ENCODE measurements at places on chromosomes 11 and 22.

- no peak for DNase-seq
Measured at GRCh38 chr11:66326261-66327111, 9.6 kb upstream of the CD248 start.

GRCh38 chr22:40348025-40348658 is 1.8 kb downstream of the ADSL start:
- DNase-seq: peak; percentile 29

DNA sequence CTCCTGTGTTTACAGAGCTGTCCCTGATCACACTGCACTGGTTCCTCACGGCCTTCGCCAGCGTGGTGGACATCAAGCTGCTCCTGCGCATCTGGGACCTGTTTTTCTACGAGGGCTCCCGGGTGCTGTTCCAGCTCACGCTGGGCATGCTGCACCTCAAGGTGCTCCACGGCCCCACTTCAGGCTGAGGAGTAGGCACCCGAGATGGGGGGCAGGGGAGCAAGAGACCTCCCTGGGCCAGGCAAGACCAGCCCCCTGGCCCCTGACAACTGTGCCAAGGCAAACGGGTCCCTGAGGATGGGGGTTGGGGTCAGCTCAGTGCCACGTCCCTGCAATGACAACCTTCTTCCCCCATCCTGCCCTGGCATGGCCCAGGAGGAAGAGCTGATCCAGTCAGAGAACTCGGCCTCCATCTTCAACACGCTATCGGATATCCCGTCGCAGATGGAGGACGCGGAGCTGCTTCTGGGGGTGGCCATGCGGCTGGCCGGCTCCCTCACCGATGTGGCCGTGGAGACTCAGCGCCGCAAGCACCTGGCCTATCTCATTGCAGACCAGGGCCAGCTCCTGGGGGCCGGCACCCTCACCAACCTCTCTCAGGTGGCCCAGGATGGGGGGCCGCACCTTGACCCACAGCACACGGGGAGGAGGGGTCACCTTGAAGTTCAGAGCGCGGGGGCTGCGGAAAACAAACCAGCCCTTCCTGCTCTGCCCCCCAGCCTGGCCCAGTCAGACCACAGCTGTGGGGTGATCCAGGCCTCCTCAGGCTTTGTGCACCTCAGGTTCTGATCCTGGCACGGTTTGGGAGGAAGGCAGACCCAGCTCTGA is 35.9 kb downstream of the SGSM3 start:
- no peak for DNase-seq

DNA sequence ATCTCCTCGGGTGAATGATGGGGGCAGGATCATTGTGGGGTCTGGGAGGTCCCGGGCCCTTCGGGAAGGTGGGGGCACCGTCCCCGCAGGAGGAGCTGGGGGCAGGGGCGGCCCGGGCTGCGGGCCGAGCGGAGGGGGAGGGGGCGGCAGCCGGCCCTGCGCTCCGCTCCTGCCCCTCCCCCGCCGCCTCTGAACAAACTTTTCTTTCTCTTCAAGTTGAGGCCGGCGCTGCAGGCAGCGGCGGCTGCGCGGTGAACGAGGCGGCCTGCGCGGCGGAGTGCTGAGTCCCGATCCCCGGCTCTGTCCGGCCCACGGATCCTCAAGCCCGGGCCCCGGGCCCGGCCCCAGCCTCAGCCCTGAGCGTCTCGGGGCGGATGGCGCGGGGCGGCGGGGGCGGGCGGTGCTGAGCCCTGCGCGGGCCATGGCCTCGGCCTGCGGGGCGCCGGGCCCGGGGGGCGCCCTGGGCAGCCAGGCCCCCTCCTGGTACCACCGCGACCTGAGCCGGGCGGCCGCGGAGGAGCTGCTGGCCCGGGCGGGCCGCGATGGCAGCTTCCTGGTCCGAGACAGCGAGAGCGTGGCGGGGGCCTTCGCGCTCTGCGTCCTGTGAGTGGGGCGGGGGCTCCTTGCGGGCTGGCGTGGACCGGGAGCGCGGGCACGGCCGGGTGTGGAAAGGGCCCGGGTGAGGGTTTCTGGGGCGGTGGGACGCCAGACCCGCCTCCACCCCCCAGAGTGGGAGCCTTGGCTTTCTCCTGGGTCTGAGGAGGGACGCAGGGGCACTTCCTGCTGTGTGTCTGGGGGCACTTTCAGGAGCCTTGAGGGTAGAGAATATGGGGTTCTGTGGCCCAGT is at the start of gene INPPL1:
TSS of gene INPPL1 (plus strand) at position 204 of the 847 bp plus-strand sequence. CDS start at position 422, 218 bp downstream.
- no peak for DNase-seq

DNA sequence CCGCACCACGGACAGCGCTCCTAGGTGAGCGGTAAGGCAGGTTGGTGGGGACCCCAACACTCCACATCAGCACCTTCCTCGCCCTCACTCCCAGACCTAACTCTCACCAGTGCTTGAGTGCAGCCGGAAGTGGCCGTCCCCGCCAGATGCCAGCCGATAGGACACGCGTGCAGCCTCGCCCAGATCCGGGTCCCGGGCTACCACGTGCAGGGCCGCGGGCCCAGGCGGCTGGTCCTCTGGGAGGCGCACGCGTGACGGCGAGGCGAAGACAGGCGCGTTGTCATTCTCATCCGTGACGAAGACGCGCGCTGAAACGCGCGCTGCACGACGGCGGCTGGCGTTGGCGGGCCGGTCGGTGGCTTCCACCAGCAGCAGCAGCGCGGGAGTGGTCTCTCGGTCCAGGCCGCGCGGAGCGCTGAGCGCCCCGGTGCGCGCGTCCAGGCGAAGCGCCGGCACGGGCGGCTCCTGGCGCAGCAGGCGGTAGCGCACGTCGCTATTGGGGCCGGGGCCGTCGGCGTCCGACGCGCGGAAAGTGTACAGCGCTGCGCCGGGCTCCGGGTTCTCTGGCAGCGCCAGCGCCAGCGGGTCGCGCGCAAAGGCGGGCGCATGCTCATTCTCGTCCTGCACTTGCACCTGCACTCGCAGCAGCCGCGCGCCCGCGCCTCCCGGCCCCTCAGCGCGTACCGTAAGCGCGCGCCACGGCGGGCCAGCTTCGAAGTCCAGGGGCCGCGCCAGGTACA is 10.8 kb upstream of the TPP1 start:
- DNase-seq: no peak

GRCh38 chr11:115420505-115420904 is 83.7 kb downstream of the CADM1 start:
- no peak for DNase-seq

DNA sequence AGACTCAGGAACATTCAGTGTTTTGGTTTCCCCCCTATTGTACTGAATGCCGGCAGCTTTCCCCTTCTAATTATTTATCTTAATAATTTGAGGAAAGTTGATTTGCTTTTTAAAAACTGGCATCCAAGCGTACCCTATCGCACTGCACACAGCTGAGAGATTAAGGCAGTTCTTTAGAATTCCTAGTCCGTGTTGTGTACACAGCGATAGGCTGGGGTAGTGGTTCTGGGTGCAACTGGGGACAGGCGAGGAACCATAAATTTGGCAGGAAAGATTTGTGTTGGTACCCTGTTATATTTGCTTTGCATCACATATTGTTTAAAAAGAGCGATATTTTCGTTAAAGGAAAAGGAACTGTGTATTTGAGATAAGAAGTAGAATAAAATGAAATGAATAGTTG is 39.2 kb downstream of the PTPRJ start:
- DNase-seq: no peak

DNA sequence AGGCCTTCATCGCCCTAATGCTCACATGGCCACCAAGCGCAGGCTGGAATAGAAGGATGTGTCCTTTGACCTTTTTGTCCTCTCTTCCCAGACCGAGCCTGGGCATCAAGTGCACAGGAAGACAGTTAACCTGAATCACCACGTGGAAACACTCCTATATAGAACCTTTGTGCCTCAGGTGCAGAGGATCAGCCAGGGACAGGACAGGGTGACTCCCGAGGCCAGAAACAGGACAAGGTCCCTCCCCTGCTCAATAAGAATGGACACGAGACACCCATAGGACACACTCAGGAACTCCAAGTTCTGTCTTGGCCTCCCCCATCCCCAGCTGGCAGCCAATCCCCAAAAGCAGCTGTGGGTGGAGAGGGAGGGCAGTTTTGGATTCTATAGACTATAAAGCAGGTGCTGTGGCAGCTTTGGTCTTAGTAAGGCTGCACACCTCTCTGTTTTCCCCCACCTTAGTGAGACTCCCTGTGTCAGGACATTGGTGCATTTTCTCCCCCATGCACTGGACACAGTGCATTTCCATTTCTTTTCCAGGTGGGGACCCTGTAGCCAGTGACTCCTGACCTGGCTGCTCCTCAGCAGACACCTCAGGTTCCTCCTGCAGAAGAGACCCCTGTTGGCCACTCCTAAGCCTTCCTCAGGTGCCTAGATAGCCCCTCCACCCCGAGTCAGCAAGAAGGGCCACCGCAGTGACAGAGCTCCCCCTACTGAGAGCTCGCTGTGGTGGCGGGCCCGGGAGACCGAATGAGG is 43.6 kb upstream of the POU2AF1 start:
- peak; percentile 47 for DNase-seq

DNA sequence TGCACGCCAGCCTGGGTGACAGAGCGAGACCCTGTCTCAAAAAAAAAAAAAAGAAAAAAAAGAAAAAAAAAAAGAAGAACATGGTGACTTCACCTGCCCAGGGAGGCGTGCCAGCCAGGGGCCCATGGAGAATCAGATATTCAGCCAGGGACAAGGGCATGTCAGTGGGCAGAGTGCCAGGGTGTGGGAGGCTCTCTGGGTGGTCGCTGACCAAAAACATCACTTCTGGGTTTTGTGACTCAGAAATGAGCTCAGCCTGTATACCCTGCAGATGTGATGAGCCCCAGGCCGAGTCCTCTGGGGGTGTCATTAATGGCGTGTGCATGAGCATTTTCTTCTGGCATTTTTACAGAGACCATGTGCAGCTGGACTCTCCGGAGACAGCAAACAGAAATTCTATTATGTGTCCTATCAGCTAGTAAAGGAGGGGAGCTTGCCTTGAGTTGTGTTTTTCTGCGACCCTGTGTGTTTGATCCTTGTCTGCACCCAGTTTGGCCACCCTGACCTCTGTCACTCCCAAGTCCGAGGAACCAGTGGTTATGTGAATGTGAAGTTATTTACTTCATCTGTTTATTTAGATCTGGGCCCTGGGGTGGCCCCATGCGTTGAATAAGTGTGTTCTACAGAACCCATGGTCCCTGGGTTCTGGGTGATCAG is 53.6 kb downstream of the BCR start:
- no peak for DNase-seq

GRCh38 chr11:126450806-126451205 is 95.3 kb downstream of the ST3GAL4 start:
- no peak for DNase-seq

DNA sequence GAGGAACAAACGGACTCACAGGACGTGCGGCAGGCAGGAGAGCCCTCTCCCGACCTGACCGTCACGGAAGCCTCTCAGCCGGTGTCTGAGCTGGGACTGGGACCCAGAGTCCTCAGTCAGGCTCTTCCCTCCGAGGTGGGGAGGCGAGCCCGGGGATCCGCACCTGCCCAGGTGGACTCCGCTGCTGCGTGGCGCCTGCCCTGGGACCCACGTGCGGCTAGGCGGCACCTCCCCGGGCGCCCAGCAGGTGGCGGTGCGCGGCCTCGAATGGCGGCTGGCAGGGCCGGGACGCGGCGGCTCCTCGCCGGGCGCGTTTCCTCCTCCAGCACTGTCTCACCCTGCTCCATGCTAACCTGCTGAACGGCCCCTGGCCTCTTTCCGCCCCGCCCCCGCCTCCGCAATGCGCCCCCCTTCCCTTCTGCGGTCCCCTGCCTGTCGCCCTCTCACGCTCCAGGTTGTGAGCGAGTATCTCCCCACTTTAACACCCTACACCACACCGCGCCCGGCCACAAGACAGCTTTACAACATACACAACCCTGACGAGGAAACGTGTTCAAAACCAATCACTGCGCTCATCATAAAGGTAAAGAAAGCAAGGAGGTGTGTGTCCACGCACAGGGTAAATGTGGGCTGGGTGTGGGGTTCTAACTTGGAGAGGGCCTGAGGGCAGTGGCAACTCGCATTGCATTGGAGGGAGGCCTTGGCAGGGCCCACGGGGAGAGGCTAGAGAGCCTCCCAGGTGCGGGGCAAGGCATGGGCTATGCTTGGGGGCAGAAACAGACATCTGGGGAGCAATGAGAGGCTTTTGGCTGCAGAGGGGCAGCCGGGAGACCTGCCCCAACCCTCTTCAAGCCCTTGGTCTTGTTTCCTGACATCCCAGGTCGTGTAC is 25.9 kb upstream of the ATXN10 start:
- peak; percentile 54 for DNase-seq

DNA sequence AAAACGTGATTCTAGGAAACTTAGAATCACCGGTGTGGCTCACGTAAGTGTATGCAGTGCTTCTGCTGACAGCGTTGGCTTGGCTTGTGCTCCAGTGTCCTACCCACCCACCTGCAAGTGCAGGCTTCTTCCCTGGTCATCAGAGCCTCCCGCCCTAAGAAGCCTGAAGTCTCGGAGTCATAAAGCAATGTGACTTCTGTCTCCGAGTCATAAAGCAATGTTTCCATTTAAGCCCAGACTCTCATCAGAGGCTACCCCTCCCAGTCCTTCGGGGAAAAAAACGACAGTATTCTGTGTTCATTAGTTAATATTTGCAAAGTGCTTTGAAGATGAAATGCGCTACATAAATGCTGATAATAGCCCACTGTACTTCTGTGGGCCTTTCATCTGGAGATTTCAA is 293.8 kb downstream of the OPCML start:
- no peak for DNase-seq

DNA sequence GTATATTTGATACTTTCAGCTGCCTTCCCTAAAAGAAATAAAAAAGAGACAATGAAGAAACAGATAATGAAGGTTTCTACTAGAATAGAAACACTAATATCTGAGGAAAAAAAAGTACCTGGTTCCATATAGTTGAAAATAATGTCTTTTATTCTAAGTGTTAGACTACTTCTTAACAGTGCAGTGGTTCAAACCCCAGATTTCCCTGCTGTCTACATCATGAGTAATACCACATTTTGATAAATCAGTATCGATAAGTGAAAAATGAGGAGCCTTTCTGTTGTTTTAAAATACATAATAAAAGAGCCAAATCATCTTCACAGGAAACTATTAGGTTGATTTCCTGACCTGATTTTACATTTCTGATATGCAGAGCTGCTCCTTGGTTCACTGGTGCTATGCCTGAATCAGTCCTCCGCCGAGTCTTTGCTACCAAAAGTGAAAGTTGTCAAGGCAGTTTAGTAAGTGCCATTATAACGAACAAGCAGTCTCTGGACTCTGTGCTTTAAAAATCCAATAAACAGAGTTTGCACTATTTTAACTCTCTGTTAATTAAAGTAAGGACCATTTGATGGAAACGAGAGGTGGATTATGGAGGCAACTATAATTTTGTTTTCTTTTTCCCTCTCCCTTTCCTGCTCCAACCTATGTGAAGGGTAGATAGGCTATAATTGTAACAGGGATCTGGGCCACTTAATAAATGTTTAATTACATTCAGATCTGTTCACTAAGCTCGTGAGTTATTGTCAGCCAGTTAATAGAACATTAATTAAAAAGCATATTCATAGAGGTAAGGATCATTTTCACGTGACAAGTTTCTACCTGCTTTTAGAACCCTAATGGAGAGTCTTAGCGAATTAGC is 724.5 kb upstream of the RAG2 start:
- DNase-seq: no peak
